Umbilical cord (tissue), 2 donors: ENCODE measurements at places on chromosomes 3 and 15. TPM values are rescaled to one million over a fixed set of nuclear protein-coding genes. Genes with fewer than 3 reads are reported as not detected.

PCOLCE2 gene
- total RNA-seq, result 16.1 TPM

WDR73 gene
- 27.7 TPM for total RNA-seq

PRSS50 gene
- total RNA-seq, result not detected

GRCh38 chr3:151635905-151636304 is 97.8 kb upstream of the AADACL2 start:
- no peak for DNase-seq

- peak; percentile 93 for DNase-seq
Measured at GRCh38 chr3:124772081-124772831, 42.0 kb downstream of the UMPS start.

DNA sequence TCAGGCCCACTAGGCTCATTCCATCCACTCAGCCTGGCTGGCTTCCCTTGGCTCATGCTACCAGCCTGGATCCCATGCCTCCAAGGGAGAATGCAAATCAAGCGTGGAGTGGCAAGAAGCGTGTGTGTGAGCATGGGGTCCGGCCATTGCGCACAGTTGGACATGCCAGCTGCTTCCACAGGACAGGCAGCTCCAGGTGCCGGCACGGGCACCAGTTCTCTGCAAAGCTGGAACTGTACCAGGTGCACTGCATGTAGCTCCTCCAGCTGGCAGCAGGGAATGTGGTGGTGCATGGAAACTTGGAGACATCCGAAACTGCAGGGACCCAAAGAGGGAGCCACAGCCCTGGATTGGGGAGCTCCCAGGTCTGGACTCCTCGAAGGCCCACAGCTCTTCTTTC is 449.8 kb downstream of the EPHA6 start:
- DNase-seq, result no peak

DNA sequence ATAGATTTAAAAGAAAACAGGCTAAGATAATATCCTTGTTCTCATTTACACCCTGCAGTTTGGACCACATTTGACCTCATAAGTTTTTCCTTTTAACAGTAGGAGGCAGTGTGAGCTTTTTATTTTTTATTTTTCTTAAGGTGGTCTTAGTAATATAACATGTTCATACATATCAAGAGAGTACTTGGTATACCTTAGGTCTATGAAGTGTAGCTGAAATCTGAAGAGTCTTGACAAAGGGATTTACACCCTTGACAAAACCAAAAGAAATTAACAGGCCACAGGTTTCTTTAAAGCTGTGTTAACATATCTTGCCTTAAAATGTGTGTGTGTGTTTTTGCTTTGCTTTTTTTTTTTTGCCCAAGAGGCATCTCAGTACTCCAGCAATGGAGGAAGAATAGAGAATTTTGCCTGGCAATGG is 3.2 kb downstream of the RAP2B start:
- peak; percentile 40 for DNase-seq

- DNase-seq, result no peak
Measured at GRCh38 chr3:17006132-17006852, 121.5 kb downstream of the PLCL2 start.

GRCh38 chr3:187985647-187986046 is 168.3 kb upstream of the LPP start:
- DNase-seq, result no peak

DNA sequence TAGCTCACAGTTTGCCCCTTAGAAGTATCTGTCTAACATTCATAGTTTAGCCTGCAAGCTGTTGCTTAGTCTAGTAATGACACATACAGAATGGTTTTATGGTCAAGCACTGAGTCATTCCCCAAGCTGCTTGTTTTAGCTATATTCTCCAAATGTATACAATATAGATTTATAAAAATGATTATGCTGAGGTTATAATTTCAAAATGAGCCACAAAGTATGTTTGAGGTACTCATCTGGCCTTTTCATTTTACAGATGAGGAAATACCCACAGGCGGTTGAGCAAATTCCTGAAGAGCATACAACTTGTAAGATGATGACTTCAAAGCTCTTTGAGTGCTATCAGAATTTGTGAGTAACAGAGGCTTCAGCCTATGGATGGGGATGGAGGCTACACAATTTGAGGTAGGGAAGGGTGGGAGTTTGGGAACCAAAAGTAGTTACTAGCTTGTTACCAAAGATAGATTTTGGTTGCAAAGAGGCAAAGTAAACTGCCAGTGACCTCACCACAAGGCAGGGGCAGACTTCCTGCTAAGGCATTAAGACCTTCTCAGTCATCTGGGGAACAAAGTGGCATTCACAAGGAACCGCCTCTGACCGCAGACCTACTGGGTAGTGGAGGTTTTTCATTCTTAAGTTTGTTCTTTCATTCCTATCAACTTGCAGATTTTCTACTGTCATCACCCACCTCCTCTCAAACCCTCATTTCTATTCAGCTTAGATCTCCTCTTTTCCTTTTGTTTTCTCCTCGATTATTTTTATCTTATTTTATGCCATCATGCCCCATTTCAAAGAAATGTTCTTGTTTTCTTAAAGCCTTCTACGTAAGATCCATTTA is 257.2 kb upstream of the NECTIN3 start:
- peak; percentile 16 for DNase-seq
